ENCODE measurements at places on chromosomes 11 and 22.

GRCh38 chr11:79438631-79439409, 2.0 kb downstream of the TENM4 start:
- DNase-seq: no peak

DNA sequence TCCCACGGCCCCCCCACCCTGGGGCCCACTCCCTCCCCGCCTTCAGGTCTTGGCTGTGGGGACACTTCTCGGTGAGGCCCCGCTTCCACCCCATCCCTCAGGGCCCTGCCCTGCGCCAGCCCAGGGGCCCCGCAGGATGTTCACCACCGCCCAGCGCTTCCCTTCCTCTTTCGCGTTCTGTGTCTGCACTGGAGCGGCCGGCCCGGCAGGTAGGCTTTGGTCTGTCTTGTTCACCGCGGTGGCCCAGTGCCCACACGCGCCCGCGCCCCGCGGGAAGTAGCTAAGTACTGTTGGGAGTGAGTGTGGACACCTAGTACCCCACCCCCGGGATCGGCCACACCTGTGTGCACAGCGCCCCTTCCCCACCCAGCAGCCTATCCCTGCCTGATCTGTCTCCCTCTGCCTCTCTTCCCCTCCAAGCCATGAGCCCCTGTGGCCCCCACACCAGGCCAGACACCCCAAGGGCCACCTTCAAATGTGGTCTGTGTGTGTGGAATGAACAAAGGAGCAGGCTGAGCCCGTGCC, 85.4 kb downstream of the WNT7B start:
- no peak for DNase-seq

DNA sequence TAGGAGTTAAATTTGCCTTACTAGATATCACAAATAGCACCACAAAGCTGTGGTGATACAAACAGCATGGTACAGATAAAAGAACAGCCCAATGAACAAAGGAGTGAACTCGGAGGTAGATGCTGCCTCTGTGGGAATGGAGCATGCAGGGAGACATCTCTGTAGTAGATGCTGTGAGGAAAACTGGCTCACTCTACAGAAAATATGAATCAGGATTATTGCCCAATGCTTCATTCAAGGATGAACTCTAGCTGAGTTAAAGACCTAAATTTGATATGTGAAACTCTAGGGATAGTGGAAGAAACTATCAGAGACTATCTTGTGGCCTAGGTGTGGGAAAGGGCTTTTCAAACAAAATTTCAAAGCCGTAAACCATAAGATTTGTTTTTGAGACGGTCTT, 15.3 kb upstream of the CAPN5 start:
- DNase-seq: no peak

GRCh38 chr11:83726316-83726715, 440.1 kb upstream of the CCDC90B start:
- DNase-seq: no peak

- no peak for DNase-seq
Observed at GRCh38 chr11:72808331-72808798, 5.8 kb upstream of the ATG16L2 start.
